ENCODE measurements at places on chromosomes 1 and 21.

GRCh38 chr1:3067671-3068563, 1.1 kb upstream of the PRDM16 start:
- DNase-seq, result no peak

GRCh38 chr1:50620680-50621329, 197.6 kb upstream of the DMRTA2 start:
- DNase-seq, result peak; percentile 14

GRCh38 chr1:117535821-117536220, 70.0 kb upstream of the TENT5C start:
- DNase-seq, result no peak

DNA sequence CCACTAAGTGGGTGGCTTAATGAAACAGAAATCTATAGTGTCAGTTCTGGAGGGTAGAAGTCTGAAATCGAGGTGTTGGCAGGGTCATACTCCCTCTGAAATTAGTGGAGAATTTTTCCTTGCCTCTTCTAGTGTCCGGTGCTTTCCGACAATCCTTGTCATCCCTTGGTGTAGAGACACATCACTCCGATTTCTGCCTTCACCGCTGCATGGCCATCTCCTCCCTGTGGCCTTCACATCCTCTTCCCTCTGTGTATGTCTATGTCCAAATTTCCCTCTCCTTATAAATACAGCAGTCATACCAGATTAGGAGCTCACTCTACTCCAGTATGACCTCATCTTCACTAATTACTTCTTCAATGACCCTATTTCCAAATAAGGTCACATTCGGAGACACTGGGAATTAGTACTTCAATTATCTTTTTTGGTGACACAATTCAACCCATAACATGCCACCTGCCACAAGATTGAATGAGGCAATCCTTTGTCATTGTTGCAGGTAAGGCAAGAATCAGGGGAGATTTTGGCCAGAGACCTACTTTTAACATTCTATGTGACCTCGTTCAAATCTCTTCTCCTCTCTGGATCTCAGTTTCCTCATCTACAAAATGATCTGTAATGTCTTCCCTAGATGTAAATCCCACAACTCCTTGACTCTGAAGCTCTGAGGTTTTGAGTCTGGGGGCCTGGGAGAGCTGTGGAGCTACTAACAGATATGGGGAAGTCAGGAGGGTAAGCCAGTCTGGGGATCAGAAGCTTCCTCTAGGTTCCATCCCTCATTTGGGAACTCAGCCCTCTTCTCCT, 16.1 kb downstream of the NAV1 start:
- DNase-seq, result no peak

- DNase-seq, result no peak
Measured at GRCh38 chr21:44283948-44284347, 1.7 kb upstream of the AIRE start.

- DNase-seq, result no peak
Measured at GRCh38 chr21:31571879-31572278, 87.6 kb upstream of the SOD1 start.

GRCh38 chr1:233025157-233025556, 74.7 kb downstream of the NTPCR start:
- DNase-seq, result peak; percentile 58

DNA sequence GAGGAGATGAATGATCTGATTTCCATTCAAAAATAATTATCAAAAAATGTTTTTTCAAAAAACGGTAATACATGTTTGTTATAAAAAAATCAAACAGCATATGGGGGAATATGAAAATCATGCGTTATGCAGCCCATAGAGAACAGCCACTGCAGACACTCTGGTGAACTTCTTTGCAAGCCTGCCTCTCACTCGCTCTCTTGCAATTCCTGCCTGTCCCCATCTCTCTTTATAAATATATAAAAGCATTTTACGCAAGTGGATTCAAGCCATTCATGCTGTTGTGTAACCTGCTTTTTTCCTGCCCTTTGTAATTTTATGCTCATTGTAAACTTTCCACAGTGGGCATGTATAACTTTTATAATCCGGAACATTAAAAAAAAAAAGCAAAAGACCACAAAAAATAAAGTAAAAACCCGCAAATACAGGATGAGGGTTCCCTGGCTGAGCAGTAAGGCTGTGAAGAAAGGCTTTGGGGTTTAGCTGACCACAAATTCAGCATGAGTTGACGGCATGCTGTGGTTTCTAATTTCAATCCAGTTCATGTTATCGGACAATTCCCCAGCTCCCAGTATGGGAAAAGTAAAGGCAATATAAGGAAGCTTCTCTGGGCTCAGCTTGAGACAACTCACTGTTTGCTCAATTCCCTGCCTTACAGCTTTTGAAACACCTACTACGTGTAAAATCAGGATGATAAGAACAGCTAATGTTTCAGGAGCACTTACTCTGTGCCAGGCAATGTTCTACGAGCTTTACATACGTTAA, 52.8 kb upstream of the ZBTB40 start:
- peak; percentile 35 for DNase-seq

GRCh38 chr1:211627259-211627658, 48.2 kb downstream of the NEK2 start:
- DNase-seq, result no peak

GRCh38 chr1:211625040-211625439, 46.1 kb upstream of the SLC30A1 start:
- DNase-seq, result peak; percentile 77

DNA sequence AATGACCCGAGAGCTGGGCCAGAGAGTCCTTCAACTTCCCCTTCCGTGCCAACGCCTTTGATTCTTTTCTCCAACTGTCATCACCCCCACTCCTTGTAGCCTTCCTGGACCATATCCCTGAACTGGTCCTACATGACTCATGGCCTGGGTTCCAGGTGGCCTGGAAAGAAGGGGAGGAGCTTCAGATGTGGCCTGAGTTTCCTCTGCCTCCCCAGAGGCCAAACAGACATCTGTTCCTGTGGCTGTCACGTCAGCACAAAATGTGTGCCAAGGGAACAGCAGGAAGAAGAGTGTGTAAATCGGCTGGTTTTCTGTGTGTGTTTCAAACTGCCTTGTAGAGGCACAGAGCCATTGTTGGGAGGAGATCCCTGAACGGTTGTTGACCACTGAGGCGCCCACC, 24.9 kb upstream of the KIRREL1 start:
- no peak for DNase-seq

- no peak for DNase-seq
Measured at GRCh38 chr1:198099755-198100154, 57.0 kb upstream of the NEK7 start.

DNA sequence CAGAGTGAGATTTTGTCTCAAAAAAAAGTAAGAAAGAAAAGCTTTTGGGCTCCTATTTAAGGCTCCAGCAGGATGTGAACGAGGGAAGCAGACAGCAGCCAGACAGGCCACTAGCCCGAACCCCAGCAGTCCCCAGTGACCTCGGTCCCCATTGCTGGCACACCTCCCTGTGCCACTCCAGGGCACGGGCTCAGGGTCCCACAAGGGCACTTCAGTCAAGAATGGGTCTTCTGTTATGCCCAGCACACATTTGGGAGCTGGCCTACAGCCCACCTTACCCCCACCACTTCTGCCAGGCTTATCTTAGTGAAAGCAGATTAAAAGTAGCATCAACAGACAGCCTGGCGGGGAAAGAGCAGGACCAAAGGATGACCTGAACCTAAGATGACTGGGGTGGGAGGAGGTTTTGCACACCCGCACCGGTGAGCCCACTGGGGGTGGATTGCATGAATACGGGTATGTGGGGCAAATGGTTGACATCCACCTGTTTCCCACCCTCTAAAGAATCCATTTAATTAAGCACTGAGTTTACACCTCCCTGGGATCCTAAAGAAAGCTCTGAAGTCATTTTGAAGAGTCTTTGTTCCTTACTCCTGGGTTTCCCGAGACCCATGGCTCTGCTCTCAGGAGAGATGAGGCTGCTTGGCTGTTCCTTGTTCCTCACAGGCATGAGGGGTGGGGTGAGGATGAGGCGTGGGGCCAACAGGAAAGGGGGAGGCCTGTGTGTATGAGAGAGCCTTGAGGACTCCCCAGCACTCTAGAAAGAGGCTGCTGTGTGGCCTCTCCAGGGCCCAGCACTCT, 4.7 kb downstream of the CHI3L1 start:
- no peak for DNase-seq

- peak; percentile 41 for DNase-seq
Measured at GRCh38 chr1:78383923-78384322, 106.9 kb upstream of the PTGFR start.

- peak; percentile 87 for DNase-seq
Measured at GRCh38 chr1:64823691-64824476, 79.0 kb downstream of the RAVER2 start.

- no peak for DNase-seq
Measured at GRCh38 chr1:19892628-19893168, 10.5 kb downstream of the OTUD3 start.

DNA sequence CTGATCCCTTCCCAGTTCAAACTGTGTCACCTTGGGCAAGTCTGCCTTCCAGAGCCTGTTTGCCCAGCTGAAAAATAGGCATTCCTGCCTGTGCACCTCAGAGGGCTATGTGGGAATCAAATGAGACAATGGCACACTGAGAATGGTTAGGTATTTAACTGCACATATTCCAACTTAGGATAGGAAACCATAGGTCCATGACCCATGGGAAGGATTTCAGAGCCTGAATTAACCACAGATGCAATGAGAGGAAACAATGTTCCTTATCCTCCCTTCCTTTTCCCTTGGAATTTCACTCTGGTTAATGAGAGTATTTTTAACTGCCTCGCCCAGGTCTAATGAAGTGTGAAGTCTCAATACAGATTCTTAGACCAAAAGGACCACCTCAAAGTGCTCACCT, 12.7 kb downstream of the PAFAH2 start:
- no peak for DNase-seq

DNA sequence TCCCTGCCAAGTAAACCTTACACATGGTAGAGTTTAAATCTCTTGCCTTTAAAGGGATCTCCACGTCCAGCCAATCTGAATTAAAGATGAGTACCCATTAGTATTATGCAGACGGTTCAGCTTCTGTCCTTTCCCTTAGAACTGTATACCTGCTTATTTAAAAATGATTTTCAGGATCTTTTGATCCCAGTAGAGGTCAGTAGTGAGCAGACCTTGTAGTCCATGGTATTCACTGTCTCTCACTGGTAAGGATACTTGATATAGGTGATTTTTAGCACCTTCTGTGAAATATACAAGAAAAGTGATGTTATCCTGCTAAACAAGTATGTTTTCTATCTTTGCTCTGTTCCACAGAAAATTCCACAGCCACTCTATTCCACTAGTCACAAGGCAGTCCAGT, 1211.6 kb upstream of the ADGRL4 start:
- DNase-seq, result peak; percentile 78

DNA sequence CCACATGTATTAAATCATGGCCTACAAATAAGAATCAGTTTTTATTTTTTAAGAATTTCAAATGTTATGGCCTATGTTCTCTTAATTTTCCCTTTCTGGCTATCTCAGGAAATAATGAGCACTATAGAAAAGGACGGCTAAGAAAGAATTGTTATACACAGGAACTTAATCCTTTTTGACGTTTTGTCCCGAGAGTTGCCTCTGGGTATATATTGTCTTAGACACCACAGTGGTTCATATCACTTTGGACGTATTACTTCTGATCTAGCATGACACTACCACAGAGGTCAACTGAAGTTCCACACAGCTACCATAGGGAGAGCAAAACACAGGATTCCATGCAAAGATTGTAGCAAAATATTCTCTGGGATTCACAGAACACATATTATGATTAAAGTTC, 307.6 kb downstream of the VAV3 start:
- DNase-seq, result no peak

DNA sequence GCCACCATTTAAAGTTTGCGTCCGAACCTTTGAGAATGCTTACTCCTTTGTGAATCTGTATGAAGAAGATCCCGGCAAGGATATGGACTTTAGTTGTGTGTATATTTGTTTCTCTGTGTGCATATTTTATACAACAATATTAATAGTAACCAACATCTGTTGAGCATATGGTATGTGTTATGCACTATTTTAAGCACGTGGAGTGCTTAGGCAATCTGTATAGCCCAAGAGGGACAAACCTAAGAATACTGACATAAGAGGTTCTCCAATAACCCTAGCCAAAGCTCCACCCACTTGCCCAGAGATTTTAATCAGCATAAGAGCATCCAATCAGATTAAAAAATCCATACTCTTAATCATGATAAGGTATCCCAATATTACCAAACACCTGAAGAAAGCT, 92.7 kb downstream of the MAB21L3 start:
- DNase-seq, result no peak

- peak; percentile 54 for DNase-seq
Measured at GRCh38 chr1:209850342-209850979, 22.7 kb downstream of the UTP25 start.

GRCh38 chr1:222817529-222817928, 2.7 kb downstream of the DISP1 start:
- DNase-seq, result no peak

DNA sequence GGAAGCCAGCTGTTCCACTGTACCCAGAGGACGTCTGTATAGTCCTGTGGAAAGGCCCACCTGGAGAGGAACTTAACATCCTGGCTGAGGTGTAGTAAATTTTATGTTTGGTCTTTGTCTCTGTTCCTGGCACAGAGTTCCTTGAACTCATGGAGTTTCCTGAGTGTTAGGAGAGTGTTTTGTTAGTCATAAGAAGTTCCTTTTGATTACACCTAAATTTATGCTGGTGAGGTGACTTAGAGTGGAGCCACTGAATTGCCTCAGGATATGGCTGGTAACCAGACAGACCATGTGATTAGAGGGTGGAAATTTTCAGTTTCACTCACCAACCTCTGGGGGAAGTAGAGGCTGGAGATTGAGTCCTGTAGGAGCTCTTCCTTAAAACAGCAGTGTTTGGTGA, 57.9 kb downstream of the RASAL2 start:
- DNase-seq, result peak; percentile 29

DNA sequence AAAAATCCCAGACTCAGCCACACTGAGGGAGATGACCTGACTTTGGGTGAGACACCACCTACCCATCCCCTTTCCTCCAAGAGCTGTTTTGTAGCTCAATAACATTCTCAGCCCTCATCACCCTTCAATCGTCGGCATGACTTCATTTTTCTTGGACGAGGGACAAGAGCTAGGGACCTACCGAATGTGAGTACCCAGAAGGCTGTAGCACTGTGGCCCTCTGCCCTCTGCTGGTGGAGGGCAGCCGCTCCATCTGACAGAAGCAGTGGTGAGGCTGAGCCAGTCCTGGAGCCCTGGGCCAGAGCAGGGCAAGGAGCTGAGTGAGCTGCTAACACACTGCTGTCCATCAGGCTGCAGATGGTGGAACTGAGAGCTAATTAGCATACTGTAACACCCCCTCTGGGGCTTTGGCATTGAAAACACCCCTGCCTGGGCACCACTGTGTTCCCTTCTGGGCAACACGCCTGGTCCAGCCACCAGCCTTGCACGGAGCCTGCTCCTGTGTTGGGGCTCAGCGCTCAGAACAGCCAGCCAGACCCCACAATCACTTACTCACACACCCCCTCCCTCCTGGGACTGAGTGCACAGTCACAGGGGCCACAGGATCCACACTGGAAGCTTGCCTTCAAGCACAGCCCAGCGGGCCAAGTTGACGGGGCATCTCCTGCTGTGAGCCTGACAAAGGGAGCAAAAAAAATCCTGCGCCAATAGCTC, 18.3 kb upstream of the ALPL start:
- peak; percentile 40 for DNase-seq

DNA sequence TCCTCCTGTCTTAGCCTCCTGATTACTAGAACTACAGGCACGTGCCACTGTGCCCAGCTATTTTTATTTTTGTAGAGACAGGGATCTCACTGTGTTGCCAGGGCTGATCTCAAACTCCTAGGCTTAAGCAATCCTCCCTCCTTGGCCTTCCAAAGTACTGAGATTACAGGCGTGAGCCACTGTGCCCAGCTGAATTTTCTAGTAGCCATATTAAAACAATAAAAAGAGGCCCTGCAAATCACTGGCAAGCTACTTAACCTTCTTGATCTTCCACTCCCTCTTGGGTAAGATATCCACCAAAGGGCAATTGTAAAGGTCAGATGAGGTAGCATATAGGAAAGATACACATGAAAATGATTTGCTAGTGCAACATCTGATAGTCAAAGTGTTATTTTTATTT, 65.6 kb upstream of the SRSF10 start:
- no peak for DNase-seq

Measured in OCI-M1 (cell line).